Substantia nigra (tissue), 51 donors: ENCODE measurements at places on chromosomes 6 and 20.

GRCh38 chr6:43506171-43506570 lies 4.0 kb downstream of the LRRC73 start:
- DNase-seq: no peak

DNA sequence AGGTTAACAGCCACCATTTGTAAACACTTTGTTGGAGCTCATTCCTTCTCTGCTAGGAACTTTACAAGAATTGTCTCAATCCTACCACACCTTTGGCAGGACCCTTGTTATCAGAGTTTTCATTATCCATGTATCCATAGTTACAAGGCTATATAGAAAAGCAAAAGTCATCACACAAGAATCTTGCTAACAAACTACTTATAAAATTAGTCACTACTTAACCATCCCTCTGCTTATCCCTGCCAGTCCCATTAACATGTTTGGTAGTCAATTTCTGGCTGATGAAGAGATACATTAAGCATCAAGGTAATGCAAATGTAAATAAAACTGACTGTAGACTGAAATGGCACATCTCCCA lies 10.4 kb downstream of the ZSWIM3 start:
- DNase-seq: no peak

GRCh38 chr6:123594776-123595175 lies 42.0 kb downstream of the TRDN start:
- DNase-seq: no peak

- no peak for DNase-seq
Measured at GRCh38 chr6:10140824-10141223, 274.1 kb downstream of the TFAP2A start.

DNA sequence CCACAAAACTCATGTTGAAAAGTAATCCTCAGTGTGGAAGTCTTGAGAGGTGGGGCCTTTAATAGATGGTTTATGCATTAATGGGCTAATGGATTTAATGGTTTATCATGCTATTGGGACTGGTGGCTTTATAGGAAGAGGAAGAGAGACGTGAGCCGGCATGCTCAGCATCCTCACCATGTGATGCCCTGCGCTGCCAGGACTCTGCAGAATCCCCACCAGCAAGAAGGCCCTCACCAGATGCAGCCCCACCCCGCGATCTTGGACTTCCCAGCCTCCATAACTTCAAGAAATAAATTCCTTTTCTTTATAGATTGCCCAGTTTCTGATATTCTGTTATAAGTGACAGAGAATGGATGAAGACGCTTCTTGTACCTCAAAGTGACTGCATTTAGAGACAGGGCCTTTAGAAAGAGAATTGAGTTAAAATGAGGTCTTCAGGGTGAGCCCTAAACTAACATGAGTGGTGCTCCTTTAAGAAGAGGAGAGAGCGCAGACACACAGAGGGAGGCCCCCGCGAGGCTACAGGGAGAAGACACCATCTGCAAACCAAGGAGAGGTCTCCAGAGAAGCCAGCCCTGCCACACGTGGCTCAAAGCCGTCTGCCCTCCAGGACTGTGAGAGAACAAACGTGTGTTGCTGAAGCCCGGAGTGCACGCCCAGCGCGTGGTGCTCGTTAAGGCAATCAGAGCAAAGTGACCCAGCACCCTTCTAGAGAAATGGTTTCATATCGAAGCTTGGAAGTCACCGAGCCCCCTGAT lies 56.9 kb downstream of the IRF4 start:
- no peak for DNase-seq
